ENCODE measurements at places on chromosomes 4 and X.
A peak's percentile ranks its signal among the peaks of the same experiment; 100 is the strongest.

DNA sequence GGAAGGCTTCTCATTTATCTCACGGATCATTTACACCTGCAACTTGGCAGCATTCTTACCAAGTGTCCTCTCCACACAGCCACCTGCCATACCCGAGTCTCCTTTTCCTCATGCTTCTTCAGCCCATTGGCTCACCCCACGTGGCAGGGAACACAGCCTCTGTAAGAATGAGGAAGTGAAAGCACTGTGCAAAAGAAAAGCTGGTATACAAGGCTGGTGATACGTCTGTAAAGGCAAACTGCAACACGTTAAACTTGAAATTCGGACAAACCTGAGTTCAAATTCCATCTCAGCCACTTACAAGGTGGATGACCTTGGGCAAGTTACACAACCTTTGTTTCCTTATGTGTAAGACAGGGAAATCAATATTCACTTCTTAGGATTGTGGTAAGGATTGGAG, 164.0 kb upstream of the RASGEF1B start:
- DNase-seq = no peak

- no peak for DNase-seq
Measured at GRCh38 chr4:75490155-75490554, 24.0 kb downstream of the RCHY1 start.

- no peak for DNase-seq
Measured at GRCh38 chrX:134936542-134936941, 54.2 kb upstream of the SMIM10 start.

- no peak for DNase-seq
Measured at GRCh38 chr4:170007113-170007512, 19.1 kb downstream of the MFAP3L start.

- DNase-seq = no peak
Measured at GRCh38 chrX:22795671-22796070, 204.1 kb upstream of the DDX53 start.

GRCh38 chrX:140163371-140164159, 198.2 kb upstream of the CXorf66 start:
- DNase-seq = no peak

DNA sequence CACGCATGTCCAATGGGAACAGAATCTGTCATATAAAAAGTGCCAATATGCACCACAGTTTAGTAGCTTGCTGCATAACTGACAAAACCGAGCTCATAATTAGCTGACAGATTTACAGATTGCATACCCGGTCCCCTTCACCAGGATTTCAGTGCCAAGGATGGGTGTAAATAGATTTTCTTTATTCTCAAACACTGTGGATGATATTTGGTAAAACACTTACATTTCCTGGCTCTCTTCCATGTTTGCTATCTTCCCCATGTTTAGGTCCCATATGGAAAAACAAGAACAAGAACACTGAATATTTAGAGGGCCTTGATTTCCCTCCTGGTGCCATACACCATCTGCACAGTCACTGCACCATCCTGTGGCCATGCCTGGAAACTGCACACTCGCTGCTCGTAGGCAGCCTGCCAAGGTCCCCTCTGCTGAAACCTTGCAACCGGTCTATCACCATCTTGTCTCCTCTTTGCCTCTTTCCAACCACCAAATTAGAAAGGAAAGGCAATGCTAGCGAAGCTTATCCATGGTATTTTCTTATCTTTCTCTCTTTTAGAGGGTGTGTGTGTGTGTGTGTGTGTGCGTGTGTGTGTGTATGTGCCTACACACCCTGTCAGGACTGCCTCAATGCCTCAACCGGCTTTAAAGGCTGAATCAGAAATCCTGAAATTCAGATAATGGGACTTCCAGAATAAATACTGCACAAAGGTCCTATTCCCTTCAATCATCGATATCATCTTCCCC, 124.2 kb upstream of the MBNL3 start:
- peak; percentile 9 for DNase-seq

DNA sequence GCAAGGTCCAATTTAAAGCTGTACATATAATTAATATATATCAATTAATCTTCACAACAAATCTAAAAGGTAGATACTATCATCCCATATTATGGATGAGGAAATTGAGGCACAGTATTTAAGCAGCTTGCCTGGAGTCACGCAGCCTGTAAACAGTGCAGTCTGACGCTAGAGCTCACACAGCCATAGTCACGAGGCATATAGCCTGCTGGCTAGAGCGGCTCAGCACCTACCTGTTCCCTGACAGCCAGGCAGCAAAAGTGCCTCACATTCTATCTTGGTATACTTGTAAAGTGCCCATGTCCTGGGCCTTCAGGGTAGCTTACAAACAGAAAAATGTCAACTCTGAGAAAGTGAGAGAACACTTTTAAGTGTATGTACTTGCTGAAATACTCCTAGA, 222.6 kb upstream of the NEIL3 start:
- DNase-seq = no peak

DNA sequence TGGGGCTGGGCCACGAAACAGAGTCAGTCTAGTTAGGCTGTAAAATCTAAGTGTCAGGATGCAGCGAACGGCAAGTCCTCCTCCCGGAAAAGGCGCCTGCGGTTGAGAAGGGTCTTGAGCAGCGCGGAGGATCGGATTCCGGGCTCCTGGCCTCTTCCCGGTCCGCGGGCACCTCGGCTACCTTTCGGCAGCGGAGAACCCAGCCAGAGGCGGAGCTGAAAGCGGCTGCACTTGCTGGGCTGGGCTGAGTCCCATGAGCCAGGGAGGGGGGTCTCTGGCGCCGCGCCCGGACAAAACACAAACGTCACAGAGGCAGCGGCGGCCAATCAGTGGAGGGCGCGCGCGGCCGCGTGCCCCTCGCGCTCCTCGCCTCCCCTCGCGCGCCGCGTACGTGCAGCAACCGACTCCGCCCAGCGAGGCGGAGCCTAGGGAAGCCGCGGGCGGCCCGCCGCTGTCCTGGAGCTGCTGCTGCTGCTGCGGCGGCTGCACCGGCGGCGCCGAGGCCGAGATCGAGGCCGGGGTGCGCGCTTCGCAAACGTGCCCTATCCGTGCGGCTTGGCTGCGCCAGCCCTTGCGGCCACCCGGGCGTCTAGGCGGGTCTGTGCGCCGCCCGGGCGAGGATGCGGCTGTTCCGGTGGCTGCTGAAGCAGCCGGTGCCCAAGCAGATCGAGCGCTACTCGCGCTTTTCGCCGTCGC, at the start of gene PDK3:
PDK3 (plus strand) TSS at position 451 of the 696 bp plus-strand sequence; CDS start at position 621, 170 bp downstream.
- DNase-seq = peak; percentile 69

DNA sequence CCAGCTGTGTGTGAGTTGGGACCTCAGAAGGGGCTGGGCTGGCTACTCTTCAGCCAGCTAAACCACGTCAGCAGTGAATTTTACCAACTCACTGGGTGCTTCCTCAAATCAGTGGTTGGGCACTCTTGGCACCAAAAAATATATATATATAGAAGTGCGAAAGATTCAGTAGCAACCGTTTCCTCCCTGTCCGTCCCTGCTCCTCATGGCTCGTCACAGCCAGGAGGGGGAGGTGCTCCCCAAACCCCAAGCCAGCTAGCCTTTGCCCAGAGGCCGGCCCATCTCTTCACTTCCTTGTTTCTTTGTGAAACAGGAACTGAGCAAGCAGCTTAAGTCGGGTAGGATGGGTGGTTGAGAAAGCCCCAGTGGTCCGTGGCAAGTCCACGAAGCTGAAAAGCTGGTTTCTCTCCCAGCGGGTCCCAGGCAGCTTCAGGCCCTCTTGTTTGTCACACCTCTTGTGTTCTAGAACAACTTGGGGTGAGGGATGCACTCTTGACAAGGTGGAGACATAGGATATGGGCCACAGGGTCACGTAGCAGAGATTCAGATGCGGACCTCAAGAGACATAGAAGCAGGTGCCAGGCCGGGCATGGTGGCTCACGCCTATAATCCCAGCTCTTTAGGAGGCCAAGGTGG, 6.8 kb upstream of the SASH3 start:
- DNase-seq = no peak
